ENCODE measurements at places on chromosomes 3 and 15.

GRCh38 chr3:114606336-114606735 lies 312.5 kb downstream of the TIGIT start:
- peak; percentile 79 for DNase-seq

- DNase-seq, result no peak
These were observed 450.3 kb downstream of the IL5RA start for GRCh38 chr3:2659896-2660295.

DNA sequence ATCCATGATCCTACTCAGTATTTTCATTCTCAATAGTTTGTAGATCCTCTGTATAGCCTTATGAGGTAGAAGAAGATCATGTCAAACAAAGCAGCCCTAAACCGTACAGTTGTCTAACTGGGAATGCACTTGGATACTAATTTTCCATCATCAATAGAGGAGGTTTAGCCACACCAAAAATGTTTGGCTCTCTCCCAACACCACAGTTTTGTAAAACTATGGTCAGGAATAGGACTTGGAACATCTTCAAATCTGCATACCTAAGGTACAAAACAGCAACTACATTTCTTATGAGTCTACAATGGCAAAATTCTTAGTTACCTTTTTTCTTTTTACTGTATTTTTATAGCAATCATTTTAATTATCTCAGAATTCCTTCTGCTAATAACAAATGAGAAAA lies 1001.6 kb downstream of the ROBO2 start:
- peak; percentile 1 for DNase-seq

DNA sequence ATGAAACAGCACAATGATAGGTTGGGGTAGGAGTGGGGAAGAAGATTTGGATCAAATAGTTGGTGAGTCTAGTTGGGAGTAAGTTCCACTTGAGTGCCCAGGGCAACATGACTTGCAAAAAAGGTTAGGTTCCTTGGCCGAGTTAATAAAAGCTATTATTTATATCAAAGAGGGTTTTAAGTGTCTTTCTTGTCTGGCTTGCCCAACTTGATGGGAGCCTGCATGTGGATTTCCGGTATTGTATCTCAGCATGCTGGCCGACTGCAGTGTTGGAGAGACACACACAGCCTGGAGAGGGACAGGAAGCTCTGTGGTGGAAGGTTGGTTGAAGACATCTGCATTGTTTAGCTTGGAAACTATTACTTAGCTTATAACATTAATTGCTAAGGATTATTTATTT lies 449.5 kb upstream of the TBL1XR1 start:
- no peak for DNase-seq

DNA sequence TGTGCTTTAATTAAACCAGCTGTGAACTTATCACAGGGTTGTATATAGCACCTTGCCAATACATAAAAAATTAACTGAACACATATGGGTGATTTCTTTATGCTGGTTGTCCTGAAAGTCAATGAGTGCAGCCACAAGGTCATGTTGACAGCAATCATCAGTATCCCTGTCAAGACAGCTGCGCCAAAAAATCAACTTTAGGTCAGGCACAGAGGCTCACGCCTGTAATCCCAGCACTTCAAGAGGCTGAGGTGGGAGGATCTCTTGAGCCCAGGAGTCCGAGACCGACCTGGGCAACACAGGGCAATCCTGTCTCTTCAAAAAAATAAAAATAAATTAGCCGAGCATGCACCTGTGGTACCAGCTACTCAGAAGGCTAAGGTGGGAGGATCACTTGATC lies 707.3 kb downstream of the SI start:
- DNase-seq, result no peak

DNA sequence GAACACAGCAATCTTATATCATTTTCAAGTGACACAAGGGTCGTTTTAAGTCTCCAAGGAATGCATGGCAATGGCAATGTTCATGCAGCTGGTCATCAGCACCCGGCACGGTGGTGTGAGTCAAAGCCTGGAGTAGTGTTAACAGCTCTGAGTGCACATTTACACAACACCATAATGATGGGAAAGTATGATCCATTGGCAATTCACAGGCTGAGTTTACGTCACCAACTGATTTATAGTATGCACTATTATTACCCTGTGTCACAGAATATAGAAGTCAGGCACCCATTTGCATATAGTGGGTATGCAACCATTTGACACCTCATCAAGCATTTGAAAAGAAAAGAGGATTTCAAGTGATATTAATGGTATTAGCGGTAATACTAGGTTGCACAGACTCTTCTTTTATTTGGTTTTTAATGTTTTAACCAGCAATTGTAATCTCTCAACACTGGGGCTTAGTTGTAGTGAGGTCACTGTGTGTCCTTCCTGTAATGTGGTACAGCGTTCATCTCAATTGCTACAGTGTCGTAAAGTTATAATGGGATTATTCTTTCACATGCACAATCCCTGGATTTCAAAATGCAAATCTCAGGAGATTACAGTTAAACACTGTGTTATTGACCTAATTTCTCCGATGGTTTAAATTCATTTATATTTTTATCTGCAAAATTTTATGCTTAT lies 113.8 kb downstream of the C3orf38 start:
- no peak for DNase-seq

DNA sequence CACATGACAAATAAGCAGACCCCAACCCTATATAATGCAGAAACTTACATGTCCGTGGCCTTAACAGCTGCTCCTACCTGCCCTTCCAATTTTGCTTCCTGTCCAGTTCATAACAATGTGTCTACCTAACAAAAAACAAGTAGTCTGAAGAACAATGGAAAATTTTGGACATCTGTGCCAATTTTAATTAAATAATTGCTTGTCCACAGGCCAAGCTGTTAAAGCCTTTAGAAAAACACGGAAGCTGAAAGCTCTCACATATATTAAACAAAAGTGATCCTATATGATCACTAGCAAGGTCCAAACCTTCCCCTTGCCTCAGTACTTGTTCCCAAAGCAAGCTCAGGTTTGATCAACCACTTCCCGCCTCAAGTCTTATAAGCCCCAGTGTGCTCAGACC lies 37.1 kb downstream of the MAGI1 start:
- peak; percentile 74 for DNase-seq

DNA sequence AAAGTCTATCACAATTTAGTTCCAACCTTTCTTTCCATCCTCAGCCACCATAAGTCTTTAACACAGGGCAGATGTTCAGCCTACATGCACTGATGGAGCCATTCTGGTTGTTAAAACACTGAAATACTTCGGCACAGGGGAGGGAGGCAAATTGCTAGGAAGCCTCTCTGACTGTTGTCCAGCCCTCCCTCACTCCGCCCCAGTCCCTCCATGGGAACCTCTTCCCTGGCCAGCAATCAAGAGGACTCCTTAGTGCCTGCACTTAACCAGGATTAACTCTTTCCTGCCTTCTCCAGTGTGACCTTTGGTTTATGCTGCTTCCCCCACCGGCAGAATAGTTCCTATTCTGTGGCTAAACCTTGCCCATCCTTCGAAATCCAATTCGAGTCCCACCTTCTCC lies 47.0 kb upstream of the USP3 start:
- no peak for DNase-seq
